ENCODE measurements at places on chromosomes 1 and 21. TPM values are rescaled to one million over a fixed set of nuclear protein-coding genes. Genes with fewer than 3 reads are reported as not detected.

- DNase-seq: no peak
These were observed 64.3 kb downstream of the BCL9 start for GRCh38 chr1:147605591-147605990.

DNA sequence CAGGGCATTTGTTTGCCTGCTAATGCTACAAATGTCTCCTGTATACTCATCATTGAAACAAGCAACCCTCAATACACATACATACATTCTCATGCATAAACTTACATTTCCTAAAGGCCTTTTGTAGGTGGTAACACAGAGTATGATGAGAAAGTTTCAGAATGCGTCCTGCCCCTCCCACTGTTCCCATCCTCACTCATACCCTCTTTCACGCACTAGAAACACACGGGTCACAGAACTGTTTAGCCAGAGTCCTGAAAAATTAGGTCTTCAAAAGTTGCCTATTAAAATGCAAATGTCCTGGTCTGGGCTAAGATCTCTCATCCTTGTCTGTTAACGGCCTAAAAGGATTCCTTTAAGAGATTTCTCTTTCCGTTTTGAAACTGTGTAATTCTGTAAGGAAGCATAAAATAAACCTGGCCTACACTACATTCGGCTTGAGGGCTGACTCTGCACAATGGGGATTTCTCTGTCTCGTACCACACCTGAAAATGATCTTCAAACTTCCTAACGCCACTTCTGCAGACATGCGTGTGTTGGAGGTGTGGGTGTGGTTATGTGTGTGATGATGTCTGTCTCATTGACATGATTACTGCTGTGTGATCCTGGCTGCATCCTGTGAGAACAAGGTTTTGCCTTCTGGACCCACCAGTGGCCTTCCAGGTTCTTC is 5.3 kb upstream of the FCER1A start:
- no peak for DNase-seq

- no peak for DNase-seq
These were observed 312.6 kb downstream of the DUSP10 start for GRCh38 chr1:221429264-221429663.

GRCh38 chr1:31577515-31578192 is 1.3 kb downstream of the TINAGL1 start:
- DNase-seq: peak; percentile 48

DNA sequence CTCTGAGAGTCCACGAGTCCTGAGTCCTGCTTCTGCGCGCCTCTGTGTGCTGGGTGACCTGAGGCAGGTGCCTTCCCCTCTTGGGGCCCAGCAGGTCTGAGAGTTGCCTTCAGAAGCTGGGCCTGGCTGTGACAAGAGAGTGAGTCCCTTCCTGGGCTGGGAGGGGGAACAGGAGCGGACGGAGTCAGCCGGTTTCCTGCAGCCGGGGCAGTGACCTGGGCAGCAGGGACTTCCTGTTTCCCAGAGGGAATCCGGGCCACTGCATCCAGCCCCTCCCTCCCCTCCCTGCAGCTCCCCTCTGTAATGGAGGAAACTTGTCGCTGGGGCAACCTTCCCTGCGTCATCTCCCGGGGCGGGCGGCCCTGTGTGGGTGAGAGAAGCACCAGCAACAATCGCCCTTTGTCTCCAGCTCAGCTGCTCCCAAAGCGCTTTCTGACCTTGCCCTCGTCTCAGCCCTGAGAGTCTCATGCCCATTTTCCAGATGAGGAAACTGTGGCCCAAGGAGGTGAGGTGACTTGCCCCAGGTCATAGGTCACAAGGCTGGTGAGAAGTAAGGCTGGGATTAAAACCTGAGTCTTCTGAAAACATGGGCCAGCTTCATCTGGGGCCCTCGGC is 61.1 kb downstream of the SDC3 start:
- peak; percentile 72 for DNase-seq

DNA sequence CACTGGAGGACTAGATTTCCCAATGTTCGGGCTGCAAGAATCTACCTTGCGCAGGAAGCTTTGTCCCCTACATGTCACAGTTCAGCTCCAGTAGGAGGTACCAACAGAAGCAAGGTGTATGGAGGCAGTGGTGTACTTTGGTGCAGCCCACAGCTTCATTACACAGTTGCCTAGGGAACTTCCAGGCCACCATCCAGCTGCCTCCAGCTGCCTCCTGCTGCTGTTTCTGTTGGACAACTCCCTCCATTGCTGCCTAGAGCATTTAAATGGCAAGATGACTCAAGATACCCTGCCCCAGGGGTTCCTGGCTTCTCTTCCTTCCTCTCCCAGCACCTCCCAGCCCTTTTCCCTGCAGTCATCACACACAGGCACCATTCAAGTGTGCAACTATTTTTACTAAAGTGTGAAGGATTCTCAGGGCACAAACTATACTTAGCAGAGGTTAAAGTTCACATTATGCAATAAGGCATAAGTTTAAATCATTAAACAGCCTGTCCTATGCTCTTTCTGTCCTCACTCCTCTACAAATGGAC is 39.0 kb upstream of the ATP1A1 start:
- DNase-seq: no peak

DNA sequence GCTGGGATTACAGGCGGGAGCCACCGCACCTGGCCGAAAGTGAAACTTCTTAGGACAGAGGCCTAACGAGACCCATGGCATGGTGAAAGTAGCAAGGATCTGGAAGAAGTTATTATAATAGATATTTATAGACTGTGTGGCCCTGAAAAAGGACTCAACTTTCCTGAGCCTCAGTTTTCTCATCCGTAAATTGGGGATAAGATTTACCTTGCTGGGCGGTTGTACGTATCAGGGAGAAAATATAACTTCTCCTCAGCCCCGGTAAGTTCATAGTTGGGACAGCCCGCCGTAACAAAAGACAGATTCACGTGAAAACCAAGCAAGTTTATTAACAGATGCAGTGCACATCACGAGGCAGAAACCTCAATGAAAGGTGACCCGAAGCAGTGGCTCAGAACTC is 5.5 kb upstream of the PIK3CD start:
- DNase-seq: no peak

- DNase-seq: no peak
These were observed 43.1 kb upstream of the CAPZB start for GRCh38 chr1:19528438-19528837.

GRCh38 chr1:247096112-247096511 is 8.0 kb downstream of the ZNF669 start:
- no peak for DNase-seq

DNA sequence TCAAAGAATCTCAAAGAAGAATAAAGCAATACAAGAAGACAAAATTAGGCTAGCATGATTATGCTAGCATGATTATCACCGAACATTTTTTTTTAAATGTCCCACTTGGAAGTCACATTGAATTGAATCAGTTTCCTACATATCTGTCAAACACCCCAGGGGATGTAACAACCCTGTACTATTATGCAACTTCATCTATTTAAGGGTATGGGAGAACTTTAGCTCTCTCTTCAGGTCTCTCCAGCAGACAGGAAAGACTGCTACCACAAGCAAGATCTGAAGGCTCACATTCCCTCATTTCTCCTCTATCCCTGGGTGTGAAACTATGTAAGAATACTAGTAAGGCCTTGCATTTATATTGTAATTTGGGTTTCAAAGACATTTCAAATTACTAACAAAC is 52.8 kb downstream of the EDEM3 start:
- DNase-seq: no peak

- DNase-seq: no peak
These were observed 4.3 kb downstream of the CAMK1G start for GRCh38 chr1:209587789-209588188.

DNA sequence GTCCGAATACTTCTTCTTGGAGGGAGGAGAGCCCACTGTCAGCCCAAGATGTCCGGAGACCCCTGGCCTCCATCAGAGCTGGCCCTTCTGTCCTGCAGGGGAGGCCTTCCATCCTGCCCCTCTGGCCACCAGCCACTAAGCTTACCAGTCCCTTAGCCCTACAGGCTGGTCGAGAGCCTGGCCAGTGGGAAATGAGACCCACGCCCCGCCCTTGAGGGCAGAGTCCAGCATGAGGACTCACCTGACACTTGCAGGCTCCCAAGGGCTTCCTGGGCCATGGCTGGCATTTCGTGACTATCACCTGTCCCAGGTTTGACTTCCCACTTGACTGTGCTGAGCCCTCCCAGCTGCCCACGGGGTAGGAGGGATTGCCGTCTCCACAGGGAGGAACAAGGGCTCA is 361.8 kb upstream of the VAMP3 start:
- DNase-seq: no peak

DNA sequence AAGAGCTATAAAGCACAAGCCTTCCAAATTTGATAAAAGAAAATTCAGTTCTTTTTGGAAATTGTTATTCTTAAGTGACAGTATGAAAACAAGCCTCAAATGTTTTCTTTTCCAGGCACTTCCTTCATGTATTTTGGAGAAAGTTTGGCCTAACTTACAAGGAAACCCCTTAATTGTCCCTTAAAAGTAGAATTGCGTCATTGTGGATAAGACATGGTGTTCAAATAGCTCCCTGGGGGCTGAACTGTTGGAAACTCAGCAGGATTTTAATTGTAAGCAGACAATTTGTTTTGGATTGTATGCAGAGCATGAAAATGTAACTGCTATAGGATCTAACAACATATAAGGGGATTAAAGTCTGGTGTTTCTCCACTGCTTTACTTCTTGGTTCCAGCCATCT is 35.4 kb upstream of the FGGY start:
- no peak for DNase-seq

Gene KRTAP19-3
- total RNA-seq: not detected

Gene CYYR1
- 6.3 TPM for total RNA-seq

Gene ANP32E
- 17.4 TPM for total RNA-seq

Gene GFI1
- total RNA-seq: not detected

All from lung microvascular endothelial cell (primary cell).